A549 treated with RU486 at 1 μM for 4 hours (cell line): ENCODE measurements at places on chromosomes 1 and 21. TPM values are rescaled to one million over a fixed set of nuclear protein-coding genes. Genes with fewer than 3 reads are reported as not detected.

Gene CEPT1
- total RNA-seq = 9.3 to 13.1 TPM (median 11.9 TPM) in 5 replicates

Gene TTC22
- 0.08 TPM in 1 of 5 replicates, not detected in the others for total RNA-seq

Gene DOP1B
- total RNA-seq = 2.9 to 4.9 TPM (median 4.3 TPM) in 5 replicates

Gene PTGFR
- not detected in 5 replicates for total RNA-seq

Gene MMP23B
- total RNA-seq = 0.48 to 1.1 TPM (median 0.51 TPM) in 4 of 5 replicates, not detected in the other

Gene S100A7A
- total RNA-seq = not detected in 5 replicates
